ENCODE measurements at places on chromosomes 4 and X. TPM values are rescaled to one million over a fixed set of nuclear protein-coding genes. Genes with fewer than 3 reads are reported as not detected.

DNA sequence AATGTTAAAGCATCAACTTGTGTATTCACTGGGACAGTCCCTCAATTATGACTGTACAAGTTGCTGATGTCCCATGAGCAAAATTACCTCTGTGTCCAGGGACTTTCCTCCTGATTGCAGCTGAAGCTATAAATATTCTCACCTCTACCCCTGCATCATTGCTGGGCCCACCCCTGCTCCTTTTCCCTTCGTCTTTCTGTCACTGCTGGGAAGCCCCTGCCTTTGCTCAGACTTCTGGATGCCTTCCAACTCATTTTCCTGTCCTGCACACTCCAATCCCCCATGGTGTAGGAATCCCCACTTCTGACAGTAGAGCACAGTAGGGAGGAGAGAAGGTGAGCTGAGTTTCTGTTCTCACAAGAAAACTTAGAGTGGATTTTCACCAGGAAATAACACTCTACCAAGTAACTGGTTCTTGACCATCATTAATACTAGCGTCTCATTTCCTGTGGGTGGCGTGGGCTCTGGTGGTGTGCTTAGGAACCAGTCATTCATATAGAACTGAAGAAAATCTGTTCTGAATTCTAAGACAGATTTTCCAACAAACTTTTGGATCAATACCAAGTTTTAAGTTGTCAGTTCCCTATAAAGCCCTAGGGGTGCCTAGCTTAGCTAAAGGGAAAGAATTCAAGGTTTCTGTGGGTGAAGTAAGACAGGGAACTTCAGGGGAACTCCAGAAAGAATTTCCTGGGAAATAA, 136.2 kb upstream of the MED14 start:
- no peak for DNase-seq

GRCh38 chr4:87758270-87758669, 41.1 kb upstream of the IBSP start:
- DNase-seq = no peak

DNA sequence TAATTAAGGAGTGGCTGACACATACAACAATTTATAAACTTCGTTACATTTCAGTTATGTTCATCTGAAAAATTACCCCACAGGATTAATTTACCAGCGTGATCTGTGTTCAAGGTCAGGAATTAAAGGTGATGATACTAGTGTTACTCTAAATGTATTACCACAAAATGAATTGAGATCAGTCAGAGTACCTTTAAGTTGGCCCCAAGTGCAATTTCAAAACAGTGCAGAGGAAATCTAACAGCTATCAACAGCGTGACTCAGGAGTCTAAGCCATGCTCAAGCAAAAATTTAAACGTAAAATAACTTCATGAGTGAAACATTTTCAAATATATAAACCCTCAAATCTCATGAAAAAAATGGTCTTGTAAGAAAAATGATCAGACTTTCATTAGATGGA, 18.7 kb downstream of the ANTXR2 start:
- DNase-seq = no peak

DNA sequence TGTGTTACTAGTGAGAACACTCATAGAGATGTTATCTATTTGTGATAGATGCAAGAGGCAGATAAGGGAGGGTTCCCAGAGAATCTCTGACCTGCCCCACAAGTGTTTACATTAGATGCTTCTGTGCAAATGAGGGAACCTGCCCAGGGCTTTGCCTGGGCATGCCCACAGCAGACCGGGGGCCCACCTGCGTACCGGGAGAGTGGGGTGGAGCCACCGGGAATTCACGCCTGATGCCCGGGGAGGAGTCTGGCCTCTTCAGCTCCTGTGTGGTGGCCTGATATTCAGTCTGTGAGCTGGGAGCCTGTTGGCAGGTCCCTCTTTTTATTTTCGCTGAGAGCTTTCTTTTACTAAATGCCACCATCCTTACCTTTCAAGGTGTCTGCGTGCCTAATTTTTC, 155.7 kb downstream of the SNCA start:
- no peak for DNase-seq

The RPA4 gene
- total RNA-seq = 0.46 TPM

- no peak for DNase-seq
Measured at GRCh38 chr4:54296548-54297203, 67.6 kb downstream of the PDGFRA start.

DNA sequence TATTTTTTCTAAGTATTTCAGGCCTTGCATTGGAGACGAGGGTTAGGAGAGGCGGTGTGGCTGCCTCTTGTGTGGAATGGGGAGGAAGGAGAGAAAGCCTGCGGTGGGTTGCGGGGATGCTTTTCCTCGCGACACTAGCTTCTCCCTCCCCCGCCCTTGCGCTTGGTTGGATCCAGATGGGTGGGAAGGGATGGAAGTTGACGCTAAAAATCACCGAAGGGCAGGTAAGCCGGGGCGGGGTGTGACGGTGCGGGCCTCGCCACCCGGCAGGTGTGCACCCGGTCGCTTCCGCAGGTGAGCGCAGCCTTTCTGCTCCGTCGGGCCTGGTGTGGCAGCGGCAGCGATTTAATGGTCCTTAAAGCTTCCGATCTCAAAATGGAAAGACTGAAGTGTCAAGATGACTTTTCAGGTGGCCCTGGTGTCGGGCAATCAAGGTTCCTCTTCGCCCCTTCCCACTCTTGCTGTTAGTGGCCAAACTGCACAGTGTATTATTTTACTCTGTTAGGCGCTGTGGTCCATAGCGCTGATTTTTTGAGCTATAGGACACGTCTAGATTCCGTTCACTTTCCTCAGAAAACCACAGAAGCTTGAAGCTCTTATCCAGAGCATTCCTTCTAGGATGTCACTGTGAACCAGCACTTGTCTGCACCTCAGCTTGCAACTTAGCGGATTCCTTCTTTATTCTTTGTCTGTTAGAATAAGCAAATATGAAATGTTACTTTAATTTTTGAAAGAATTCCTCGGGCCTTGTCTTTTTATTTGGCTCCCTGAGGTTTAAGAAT, 765 bp downstream of the ENOPH1 start:
- DNase-seq = peak; percentile 40

GRCh38 chrX:13082206-13083065, 38.0 kb upstream of the FAM9C start:
- no peak for DNase-seq

- no peak for DNase-seq
Measured at GRCh38 chr4:156756118-156756517, 215.5 kb downstream of the PDGFC start.

All from PC-9 (cell line).